ENCODE measurements at places on chromosomes 2 and 18. TPM values are rescaled to one million over a fixed set of nuclear protein-coding genes. Genes with fewer than 3 reads are reported as not detected.

The HOXD13 gene
- total RNA-seq, result not detected

The ELOA2 gene
- total RNA-seq, result not detected

The TBR1 gene
- not detected for total RNA-seq

The KCNF1 gene
- total RNA-seq, result 0.65 TPM

The TLX2 gene
- not detected for total RNA-seq

The NT5DC4 gene
- total RNA-seq, result not detected

The ANKRD30BL gene
- not detected for total RNA-seq

The WBP1 gene
- total RNA-seq, result 56.6 TPM

GRCh38 chr2:231929961-231930592, 3.9 kb upstream of the NPPC start:
- DNase-seq, result peak; percentile 76

GRCh38 chr2:60595953-60596352, 42.5 kb upstream of the BCL11A start:
- no peak for DNase-seq

DNA sequence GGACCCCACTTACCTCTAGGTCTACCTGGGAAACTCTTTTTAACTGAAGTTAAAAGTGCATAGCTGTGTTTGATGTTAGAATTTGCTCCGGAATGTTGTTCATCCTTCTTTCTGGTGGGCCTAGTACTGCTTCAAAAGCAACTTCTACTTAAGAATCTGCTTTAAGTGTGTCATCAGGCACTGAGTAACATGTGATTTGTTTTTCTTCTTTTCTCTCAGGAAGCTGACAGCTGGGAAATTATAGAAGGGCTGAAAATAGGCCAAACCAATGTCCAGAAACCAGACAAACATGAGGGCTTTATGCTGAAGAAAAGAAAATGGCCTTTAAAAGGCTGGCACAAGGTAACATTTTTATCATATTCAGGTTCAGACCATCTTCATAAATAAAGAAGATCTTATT, 122.9 kb downstream of the PRKRA start:
- no peak for DNase-seq

GRCh38 chr18:27860701-27861107, 316.2 kb downstream of the CDH2 start:
- DNase-seq, result no peak

- DNase-seq, result no peak
These were observed 42.2 kb downstream of the RFTN2 start for GRCh38 chr2:197633109-197633657.

- DNase-seq, result peak; percentile 100
These were observed 169.4 kb downstream of the SMAD7 start for GRCh38 chr18:48781163-48781987.

DNA sequence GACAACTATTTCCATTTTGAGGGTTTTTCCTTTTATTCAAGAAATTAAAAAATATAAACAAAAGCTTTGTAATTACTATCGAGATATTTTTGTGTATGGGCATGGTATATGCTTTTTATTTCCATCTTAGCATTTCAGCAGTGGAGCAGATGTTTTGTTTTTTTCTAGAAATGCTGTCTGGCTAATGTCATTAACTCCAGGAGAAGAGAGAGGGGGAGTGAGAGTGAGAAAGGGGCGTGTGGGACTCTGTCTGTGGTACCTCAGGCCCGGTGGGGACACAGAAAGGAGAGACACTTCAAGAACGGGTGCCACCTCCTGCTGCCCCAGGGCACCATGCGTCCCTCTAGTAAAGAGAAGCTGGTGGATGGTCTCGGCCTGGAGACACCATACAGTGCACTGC, 34.7 kb downstream of the MYT1L start:
- DNase-seq, result no peak

DNA sequence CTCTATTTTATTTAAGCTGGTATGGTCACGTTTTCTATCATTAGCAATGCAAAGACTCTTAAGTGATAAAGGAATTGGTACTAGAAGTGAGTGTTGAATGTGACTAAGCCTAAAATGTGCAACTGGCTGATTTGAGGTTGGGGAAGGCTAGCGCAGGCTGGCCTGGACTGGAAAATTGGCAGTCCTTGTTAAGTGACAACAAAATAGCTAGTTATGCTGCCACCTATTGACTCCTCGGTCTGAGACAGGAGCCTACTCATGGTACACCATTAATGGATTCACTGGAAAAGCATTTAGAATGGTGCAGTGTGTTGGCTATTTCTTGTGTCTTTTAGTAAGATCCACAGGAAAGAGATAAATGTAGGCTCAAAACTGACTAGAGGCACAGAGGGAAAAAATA, 5.7 kb upstream of the WIPF1 start:
- DNase-seq, result peak; percentile 60

DNA sequence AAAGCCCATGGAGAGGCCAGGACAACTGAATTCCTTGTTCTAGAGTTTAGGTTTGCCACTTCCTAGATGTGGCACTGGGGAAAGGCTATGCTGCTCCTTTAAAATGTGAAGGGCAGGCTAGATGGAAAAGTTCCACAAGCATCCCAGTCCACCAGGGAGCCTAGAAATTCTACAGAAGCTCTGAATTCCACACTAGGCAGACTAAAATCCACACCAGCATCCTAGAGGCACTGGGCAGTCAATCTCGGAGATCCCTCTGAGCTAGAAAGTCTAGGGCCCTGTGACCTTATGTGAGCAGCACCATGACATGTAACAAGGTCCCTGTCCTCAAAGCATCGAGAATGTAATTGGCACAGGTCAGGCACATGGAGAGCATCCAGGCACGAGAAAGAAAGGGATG, 71.5 kb downstream of the LYPD1 start:
- DNase-seq, result no peak

DNA sequence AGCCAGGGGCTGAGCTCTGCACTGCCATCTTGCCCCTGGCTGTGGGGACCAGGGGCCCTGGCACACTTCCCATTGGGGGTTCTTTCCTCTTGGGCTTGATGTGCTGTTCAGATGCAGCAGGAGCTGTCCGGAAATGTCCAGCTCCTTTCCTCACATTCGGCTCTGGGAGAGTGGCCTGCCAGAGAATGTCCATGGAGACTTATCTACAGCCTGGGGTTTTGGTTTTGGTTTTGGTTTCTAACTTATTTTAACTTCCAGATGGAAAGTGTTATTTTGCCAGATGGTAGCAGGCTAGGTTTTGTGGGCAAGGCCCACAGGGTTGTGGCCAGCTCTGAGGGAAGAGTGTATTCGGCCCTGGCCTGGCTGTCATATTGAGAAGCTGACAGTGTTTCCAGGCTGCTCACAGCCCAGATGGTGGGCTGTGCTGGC, 177.3 kb downstream of the ANKRD30B start:
- DNase-seq, result no peak

GRCh38 chr2:142723236-142723635, 154.2 kb upstream of the KYNU start:
- no peak for DNase-seq

DNA sequence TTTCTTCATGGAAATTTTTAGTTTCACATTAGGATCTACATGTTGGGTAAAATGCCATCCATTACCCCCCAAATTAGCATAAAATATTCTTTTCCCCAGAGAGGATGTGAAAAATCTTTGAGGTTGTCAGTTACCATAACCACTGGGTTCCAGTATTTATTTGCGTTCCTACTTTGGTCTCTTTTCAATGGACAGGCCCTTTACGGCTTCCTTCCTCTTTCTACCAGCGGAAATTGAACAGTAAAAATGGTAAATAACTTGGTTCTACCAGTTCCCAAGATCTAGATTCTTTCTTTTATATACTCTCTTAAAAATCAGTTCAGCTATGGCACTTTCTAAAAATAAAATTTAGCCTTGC, 169.2 kb upstream of the APCDD1 start:
- no peak for DNase-seq

Data from right cardiac atrium (tissue), 5 donors.